Ammon's horn (tissue), 1 donor: ENCODE measurements at places on chromosomes 2 and 18.

DNA sequence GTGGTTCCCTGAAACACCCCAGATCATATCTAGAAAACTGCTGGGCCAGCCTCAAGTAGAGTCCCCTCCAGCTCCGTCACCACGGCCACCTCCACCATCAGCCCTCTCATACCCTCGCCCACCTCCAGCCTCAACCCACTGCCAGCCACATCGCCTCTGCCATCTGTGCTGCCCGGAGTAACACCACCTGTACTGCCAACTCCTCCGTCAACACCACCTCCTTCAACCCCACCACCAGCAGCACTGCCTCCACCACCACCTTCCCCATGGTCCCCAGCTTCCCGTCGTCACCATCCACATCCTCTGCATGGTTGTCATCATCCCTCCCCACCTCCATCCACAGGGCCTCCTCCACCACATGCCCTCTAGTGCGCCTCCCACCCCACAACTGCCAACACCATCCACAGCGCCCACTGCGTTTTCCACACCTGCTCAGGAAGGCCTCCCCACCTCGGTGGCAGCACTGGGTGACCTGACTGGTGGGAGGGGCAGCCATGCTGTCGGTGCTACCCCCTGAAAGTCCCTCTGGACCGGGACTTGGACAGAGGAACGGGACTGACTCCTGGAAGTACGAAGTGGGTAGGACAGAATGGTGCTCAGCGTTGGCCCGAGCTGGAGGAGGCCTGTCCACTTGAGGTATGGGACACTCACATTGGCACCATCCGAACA lies 1.6 kb downstream of the SNED1 start:
- DNase-seq: no peak

GRCh38 chr2:56757884-56758545 lies 574.2 kb downstream of the CCDC85A start:
- no peak for DNase-seq

DNA sequence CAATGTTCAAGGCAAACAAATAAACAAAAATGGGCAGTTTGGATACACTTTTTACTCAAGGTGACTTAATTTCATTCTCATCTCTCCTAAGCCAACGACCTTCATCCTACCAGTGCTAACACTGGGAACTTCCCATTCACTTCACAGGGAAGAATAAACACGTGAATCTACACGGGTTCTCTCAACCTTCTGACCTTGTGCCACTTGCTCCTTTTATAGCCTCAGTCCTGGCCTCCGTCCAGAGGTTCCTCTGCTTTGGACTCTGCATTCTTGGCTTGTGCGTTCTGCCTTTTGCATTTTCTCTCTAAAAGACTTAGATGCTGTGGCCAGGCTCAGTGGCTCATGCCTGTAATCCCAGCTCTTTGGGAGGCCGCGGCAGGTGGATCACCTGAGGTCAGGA lies 13.8 kb downstream of the ZNF2 start:
- no peak for DNase-seq

- no peak for DNase-seq
Observed at GRCh38 chr18:37430357-37431076, 135.1 kb downstream of the CELF4 start.
